ENCODE measurements at places on chromosomes 5 and 9. TPM values are rescaled to one million over a fixed set of nuclear protein-coding genes. Genes with fewer than 3 reads are reported as not detected.

The NSUN2 gene
- 52.7 TPM for total RNA-seq

The SHISAL2B gene
- total RNA-seq: 0.34 TPM

The NUP188 gene
- total RNA-seq: 48.5 TPM

The ZNG1C gene
- total RNA-seq: 31.6 TPM

The SEMA4D gene
- 26.2 TPM for total RNA-seq

The MRRF gene
- 31.9 TPM for total RNA-seq

The TSLP gene
- total RNA-seq: 0.60 TPM

The STPG3 gene
- not detected for total RNA-seq

The LNPEP gene
- total RNA-seq: 78.9 TPM

The C1QTNF3 gene
- 20.3 TPM for total RNA-seq

DNA sequence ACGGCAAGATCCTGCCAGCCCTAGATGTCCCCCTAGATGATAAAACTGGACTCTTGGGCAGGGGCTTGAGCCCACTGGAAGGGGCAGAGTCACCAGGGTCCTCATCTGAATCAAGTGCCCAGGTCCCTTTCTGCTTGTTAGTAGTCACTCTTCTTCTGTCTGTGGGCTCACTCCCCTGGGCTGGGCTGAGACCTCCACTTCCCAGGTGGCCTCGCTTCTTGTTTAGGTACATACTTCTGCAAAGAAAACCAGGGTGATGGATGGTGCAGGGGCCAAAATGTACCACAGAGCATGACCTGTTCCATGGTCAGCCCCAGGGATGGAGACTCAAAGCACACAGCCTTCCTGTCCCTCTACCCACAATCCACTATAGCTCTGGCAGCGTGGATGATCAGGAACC, 845 bp upstream of the SLC46A2 start:
- DNase-seq: no peak

GRCh38 chr9:33136721-33137670, 30.1 kb downstream of the B4GALT1 start:
- no peak for DNase-seq

GRCh38 chr5:81249240-81249639, 16.1 kb downstream of the CKMT2 start:
- DNase-seq: no peak

GRCh38 chr9:104094534-104095015, 466 bp downstream of the SMC2 start:
- no peak for DNase-seq

DNA sequence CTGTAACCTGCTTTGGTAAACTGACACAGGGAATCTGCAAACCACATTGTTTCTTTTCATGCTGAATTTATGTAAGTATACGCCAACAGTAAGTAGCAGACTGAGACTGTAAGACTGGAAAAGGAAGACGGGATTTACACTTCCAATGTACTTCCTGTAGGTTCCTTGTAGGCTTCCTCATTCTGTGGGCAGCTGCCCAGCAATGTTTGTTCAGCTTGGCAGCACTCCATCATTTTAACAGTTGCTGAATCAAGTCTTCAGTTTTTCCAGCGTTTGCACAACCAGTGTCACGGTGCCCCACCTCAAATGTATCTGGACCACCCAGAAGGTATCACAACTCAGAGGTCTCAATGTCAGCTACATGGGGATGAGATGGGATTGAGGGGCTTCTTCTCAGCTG, 232.6 kb downstream of the PRDM9 start:
- peak; percentile 13 for DNase-seq

DNA sequence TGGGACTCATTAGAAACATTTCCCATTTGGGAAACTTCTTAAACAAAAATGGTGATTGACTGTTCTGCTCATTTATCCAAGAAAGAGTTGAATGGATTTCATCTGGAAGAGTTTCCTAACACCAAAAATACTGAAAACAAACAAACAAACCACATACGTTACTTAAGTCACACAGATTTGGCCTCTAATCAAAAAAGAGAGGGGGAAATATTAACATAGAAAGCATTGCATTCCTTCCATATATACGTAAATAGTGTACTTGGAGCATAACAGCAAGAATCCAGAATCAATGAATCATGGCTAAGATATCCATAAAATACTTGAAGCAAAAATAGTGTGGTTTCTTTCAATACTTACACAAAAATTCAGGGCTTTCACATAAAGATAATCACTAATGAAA, 189.8 kb upstream of the MAP3K1 start:
- peak; percentile 91 for DNase-seq

DNA sequence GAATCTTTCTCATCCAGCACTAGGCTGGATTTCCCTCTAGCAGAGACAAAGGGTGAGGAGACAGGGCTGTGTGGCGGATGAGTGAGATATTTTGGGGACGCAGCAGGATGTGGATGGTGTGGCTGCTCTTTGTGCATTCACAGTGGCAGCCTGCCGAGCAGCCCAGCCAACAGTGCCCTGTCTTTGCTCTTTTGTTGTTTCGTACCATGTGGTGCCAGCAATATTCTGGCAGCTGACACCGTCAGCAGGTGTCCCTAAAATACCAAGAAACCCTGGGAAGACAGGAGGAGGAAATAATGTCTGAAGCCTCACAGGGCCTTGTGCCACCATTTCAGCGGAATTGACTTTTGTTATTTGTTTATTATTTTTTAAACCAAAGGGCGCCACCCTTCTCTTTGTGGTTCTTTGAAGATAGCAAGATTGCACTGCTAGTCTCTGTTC, 141.4 kb downstream of the CCDC192 start:
- no peak for DNase-seq

GRCh38 chr9:77011973-77012821, 7.3 kb upstream of the FOXB2 start:
- peak; percentile 71 for DNase-seq

DNA sequence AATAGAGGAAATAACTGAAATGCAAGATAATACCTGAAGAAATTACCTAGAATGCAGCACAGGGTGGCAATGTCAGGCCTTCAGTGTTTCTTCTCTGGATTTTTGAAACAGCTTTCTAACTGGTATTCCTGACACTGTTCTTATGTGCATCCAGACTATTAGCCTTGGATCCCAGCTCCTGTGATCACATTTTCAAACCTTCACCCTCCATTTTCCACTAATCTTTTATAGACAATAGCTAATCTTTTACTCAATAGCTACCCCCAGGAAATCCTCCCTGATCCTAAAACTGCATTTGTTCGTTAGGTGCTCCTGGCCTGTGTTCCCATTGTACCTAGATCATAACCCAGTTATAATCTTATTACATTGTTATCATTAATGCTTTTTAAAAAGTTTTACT, 101.5 kb upstream of the DHFR start:
- no peak for DNase-seq

- no peak for DNase-seq
Measured at GRCh38 chr5:31362529-31362900, 169.0 kb downstream of the CDH6 start.

DNA sequence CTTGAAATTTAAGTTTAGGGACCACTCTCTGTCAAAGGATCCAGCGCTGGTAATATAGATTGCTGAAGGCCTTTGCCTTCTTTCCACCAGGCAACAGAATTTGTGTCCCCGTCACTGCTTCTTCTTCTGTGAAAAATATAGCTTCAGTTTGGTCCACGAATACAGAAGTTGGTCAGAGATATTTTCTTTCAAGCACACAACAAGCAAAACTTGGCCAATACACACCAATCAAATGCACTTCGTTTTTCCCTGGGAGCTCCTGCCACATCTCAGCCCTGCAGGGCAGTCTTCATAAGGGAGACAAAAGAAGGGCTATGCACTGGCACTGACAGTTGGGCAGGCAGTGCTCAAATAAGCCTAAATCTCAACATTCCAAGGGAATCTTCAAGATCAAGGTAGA, 22.9 kb downstream of the HAVCR2 start:
- no peak for DNase-seq

GRCh38 chr5:18872978-18873377, 1115.0 kb downstream of the CDH18 start:
- no peak for DNase-seq

- no peak for DNase-seq
Measured at GRCh38 chr9:2389404-2389803, 232.2 kb upstream of the VLDLR start.

- DNase-seq: peak; percentile 22
Measured at GRCh38 chr9:123267481-123268198, 746 bp downstream of the STRBP start.

DNA sequence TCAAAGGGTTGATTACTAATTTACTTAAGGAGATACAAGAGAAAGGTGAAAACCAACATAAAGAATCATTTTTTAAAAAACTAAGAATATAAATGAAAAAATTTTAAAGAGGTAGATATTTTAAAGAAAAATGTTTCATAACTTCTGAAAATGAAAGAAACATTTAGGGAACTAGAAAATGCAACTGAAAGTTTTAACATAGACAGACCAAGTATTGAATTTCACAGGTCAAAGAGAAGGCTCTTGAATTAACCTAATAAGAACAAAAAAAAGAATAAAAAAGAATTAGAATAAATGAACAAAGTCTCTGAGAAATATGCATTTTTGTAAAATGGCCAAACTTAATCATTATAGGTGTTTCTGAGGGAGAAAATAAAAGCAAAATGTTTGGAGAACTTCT, 16.1 kb upstream of the FAM174A start:
- no peak for DNase-seq
